PC-3 (cell line): ENCODE measurements at places on chromosomes 7 and 10. TPM values are rescaled to one million over a fixed set of nuclear protein-coding genes. Genes with fewer than 3 reads are reported as not detected.

The ACTA2 gene
- 2.7 TPM in 1 of 2 replicates, not detected in the other for total RNA-seq

GRCh38 chr10:69965086-69965485 is 87.6 kb upstream of the MACROH2A2 start:
- peaks cover 19% of the 10 kb centered on the region for H3K27me3 ChIP-seq
- H3K4me1 ChIP-seq = no peaks in the 10 kb centered on the region; the same call in 1 of the 2 replicates

The SH2D4B gene
- total RNA-seq = not detected in 2 replicates

DNA sequence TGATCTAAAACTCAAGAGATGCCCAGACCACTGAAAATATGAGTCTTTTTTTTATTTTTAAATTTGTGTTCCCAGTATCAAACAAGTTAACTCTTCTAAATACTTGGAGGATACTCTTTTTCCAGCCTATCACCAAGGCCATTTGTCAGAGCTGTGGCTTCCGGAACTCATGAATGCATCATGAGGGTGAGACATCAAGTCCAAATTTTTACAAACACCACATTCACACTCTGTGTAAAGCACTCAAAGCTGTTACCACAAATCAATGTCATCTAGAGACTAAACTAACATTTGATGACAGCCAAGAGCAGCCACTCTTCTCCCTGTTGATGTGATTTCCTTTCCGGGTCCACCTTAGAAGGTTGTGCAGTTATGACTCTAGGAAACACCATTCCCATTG is 43.8 kb upstream of the ARID5B start:
- no peak overlapping the region for H3K27ac ChIP-seq
- no peaks in the 10 kb centered on the region for H3K36me3 ChIP-seq
- no peak for DNase-seq
- no peak overlapping the region for H3K4me3 ChIP-seq
- H3K4me1 ChIP-seq = 0 out of 2 replicates have a peak, but pooled peaks cover 6% of the 10 kb centered on the region
- no peaks in the 10 kb centered on the region for H3K27me3 ChIP-seq

DNA sequence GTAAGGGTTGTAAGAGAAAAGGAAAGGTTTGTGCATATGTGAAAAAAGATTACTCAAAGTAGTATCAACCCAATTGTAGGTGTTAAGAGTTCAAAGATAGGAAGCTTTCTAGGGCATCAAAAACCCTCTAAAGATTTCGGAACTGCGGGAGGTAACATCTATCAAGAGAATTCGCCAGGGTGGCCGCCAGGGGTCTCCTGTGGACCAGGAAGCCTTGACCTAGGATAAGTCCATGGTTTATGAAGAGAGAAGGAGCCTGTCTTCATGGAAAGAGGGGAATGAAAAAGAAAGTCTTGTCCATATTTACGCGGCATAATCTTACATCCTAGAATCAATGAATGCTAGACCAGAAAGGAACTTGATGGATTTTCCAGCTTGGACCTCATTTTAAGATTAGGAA is 140.7 kb upstream of the CALCR start:
- H3K27ac ChIP-seq = no peak overlapping the region
- H3K4me1 ChIP-seq = no peaks in the 10 kb centered on the region
- H3K36me3 ChIP-seq = no peaks in the 10 kb centered on the region
- H3K27me3 ChIP-seq = peaks cover 37% of the 10 kb centered on the region
